Left forelimb (tissue), 1 donor: ENCODE measurements at places on chromosomes 5 and 9.
A peak's percentile ranks its signal among the peaks of the same experiment; 100 is the strongest.

- DNase-seq, result no peak
These were observed 40.9 kb upstream of the TNC start for GRCh38 chr9:115158661-115159481.

GRCh38 chr5:158398360-158399201 lies 539.6 kb upstream of the CLINT1 start:
- no peak for DNase-seq

DNA sequence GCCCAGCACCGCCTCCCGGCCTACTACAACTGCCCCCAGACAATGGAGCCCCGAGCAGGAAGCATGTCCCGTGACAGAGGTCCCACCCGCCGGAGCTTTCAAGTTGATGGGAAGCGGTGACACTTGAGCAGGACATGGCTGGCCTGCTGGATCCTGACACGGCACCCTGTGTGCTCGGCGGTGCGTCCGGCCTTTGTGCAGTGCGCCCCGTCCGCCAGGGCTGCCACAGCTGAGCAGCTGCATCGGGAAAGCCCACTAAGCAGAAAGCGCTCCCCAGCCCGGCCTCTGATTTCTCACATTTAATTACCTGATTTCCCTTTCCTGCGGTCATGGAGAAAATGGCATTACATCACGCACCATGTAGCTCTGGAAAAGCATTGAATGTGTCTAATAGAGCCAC lies 611.9 kb downstream of the IRX1 start:
- no peak for DNase-seq

DNA sequence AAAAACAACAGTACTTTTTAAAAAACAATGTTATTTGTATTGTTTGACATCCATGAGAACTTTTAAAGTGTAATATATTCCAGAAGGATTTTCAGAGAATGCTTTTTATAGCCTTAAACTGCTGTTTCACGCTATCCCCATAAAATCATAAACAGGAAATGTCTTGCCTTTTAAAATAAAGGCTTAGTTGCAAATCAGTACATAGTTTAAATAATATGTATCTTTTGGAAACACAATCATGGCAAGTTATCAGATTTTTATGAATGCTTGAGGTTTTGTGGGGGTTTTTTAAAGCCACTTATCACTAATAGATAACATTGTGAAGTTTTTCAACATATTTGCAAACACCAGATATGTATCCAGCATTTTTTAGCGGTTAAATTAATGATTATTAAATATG lies 37.2 kb upstream of the F2RL2 start:
- DNase-seq, result no peak

DNA sequence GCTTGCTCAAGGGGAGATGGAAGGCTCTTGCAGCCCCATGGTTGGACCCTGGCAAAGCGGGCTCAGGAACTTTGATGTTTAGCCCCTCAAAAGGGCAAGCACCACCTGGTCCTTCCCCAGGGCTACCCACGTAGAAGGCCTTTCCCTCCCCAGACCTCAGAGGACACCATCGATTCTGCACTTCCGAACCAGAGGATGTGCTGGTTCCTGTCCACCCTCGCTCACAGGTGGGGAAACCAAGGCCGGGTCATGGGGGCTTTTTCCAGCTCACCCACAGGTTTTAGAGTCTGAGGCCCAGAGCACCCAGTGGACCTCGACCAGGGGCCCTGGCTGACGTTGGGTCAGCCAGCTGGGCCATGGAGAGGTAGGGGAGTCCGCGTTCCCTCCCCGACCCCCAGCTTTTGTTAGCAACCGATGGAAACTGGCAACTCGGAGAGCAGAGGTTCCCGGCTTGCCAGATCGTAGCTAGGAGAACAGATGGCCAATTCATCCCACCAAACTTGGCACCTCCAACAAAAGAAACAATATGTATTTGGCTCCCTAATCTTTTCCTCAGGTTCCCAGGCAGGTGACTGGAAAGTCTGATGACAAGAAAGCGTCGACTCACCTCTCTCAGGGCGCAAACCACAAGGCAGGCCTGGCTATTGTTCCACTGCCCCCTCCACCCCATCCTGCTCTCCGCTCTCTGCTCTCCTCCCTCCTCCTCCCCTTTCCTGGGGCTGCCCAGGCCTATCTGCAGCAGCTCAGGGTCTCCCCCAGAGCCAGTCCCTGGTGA lies 167.6 kb upstream of the SMIM23 start:
- peak; percentile 57 for DNase-seq

DNA sequence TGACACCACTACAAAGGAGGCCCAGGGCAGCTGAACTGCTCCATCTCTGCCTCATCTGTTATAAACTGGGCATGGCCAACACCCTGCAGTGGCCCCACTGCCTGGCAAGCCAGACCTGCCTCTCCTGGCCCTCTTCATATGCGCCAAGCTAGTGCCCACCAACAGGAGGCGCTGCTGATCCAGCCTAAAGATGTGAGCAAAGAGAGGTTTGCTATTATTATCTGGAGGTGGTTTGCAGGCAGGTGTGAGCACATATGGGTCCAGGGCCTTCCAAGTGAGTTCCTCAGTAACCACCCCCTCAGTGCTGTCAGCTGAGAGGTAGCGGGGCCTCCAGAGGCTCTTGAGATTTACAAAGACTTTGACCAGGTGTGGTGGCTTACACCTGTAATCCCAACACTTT lies 232.2 kb downstream of the SYK start:
- no peak for DNase-seq

DNA sequence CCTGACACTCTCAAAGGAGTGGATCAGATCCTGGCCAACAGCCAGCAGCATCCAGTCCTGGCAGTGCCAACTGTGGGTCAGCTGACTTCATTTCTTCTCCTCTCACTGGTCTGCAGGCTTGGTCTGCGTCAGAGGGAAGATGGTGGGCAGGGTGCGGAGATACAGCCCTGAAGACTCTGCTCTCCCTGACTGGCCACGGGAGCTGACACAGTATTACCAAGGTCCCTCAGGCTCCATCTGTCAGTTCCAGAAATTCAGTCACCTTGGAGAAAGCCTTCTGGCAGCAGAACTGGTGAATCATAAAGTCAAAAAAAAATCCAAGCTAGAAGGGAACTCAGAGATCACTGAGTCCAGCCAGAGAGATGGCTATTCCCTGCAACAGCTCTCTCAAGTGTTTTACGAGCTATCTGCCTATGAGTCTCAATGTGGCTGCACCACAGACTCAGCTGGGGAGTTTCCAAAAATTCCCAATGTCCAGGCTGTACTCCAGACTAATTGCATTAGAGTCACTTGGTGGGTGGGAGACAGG lies 27.9 kb downstream of the C1QTNF2 start:
- DNase-seq, result no peak

DNA sequence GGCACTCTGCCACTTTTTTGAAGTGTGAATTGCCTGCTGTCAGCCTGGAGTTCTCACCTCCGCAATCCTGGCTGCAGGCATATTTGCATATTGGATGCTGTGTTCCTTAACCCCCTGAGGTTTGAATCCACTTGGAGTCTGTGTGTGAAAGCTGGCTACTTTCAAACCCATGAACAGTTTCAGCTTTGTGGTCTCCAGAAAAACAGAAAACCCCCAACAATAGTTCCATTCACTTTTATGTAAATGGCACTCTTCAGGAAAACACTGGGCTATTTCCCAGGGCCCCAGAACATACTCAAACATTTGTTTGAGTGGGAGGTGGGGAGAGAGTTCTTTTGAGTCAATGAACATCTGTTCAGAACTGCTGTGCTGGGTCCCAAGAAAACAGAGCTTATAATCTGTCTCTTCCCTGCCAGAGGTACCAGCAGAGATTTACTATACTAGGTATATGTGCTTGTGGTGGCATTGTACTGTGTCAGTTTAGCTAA lies 5.0 kb downstream of the NUDT2 start:
- no peak for DNase-seq

DNA sequence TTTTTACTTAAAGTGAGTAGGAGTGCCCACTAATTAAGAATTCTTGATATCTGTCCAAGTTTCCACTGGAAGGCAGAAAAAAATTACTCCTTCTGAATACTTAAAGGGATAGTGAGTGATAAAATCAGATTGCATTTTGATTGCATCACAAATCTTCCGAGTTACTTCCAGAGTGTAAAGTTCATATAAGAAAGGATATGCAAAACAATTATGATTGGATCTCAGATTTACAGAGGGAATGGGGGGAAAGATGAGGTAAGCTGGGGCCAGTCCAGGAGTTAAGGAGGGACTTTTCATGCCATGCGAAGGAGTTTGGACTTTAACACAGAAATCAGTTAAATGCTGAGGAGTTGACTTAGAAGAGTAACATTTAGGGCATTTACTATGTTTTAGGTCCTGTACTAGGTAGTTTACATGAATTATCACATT lies 9.3 kb upstream of the RNF145 start:
- no peak for DNase-seq

DNA sequence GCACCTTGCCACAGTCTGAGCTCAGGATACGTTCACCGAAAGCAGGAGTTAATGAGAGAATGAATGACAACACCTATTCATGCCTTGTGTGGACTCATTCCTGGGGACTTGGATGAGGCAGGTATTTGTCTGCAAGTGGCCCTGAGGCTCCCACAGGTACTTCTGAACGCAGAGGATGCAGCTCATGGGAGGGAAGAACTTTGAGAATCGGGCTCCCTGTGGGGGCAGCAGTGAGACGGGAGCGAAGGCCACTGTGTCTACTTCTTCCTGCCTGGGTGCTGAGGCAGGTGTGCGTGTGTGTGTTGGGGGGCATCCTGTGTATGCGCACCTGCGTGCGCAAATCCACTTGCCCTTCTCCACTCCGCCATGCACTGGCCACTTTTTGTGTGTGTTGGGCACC lies 42.2 kb downstream of the PTPN3 start:
- no peak for DNase-seq

DNA sequence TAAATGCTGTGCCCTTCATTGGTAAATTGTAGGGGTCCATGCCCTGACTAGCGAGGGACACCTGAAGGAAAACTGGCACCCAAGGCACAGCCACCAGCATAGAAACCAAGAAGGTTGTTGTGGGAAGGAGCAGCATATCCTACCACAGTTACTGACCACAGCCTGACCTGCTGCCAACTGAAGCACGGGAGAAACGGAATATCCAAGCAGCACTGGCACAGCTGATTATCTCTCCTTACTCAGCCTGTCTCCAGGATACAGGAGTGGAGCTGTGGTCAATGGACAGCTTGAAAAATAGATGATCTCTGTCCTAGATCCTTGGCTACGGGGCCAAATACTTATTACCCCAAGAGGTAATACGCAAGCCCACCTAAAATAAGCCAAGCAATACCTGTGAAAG lies 164.5 kb downstream of the ATPSCKMT start:
- DNase-seq, result no peak

- no peak for DNase-seq
These were observed 79.0 kb downstream of the KCNIP1 start for GRCh38 chr5:170582644-170583330.

GRCh38 chr9:116656501-116656971 lies 30.6 kb upstream of the TRIM32 start:
- no peak for DNase-seq

- DNase-seq, result no peak
These were observed 80.7 kb downstream of the PRRT1B start for GRCh38 chr9:131625790-131626670.

DNA sequence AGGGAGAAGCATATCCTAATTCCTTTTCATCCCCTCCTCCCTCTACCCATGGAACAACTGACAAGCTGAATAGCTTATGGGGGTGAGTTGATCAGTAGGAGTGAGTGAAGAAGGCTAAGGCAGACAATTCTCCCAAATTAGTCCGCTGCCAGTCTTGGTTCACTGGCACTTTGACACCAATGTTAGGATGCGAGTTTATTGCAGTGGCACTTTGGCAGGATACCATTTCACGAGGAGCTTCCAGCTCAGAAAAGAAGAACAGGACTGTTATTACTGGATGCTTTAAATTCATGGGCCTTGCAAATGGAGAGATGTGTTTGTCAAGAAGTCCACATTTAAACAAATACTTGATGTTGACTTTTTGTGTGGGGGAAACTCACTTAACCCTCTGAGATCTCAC lies 427.6 kb downstream of the NR2F1-AS1 start:
- no peak for DNase-seq

GRCh38 chr5:38598296-38598993 lies 42.0 kb upstream of the LIFR start:
- no peak for DNase-seq

- peak; percentile 56 for DNase-seq
These were observed 94.6 kb downstream of the ADAMTS2 start for GRCh38 chr5:179250561-179251225.

DNA sequence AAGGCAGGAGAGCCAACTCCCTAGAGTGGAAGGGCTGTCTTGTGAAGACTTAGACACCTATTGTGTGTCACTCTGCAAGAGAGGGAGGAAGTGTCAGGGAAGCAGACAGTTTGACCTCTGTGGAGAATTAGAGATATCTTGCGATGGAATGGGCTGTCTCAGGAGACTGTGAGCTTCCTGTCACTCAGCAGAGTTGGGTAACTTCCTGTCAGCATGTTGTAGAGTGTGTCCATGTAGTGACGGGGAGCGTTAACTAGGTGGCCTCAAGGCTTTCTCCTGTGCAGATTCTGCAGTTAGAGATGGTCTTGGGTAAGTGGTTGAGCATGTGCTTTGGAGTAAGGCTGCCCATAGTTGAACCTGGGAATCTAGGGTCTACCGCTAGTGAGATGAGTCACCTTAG lies 136.5 kb downstream of the KIF4B start:
- no peak for DNase-seq

- no peak for DNase-seq
These were observed 382.7 kb upstream of the MEF2C start for GRCh38 chr5:89265511-89266179.

DNA sequence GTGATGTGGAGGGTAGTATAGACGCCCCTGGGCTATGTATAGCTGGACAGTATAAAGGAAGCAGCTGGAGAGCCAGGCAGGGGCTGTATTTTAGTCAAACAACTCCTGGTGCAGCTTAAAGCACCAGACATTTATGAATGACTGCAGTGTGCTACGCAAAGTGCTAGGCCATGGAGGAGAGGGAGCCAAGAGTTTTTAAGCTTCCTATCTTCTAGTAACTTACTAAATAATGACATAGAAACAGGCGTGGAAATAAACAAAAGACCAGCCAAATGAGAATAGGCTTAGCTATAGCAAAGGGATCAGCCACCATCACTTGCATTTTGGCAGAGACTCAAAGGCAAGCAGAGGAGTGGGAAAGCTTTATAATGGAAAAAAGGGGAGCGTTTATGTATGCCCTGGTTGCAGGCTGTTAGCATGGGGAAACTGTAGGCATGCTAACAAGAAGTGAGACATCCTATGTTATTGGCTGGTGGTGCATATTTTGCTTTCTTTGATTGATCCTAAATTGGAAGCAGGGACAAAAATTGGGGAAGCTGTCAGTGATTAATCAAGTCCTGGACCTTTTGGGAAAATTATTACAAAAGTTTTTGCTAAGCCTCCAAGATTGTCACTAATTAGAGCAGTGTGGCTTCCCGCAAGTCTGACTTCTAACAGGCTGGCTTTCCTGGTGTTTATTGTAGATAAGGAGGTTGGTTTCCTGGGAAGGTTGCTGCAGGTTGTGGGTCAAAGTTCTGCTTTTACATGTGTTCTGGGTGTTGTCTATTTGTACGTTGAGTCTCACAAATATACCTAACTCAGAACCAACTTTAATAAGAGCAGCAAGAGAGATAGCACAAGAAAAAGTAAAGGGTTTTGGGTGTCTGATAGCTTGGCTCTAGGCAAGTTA lies 46.6 kb downstream of the RAB3C start:
- no peak for DNase-seq

- no peak for DNase-seq
These were observed 617.6 kb downstream of the IRX1 start for GRCh38 chr5:4212981-4213819.

GRCh38 chr5:159903131-159903530 lies 13.2 kb upstream of the ADRA1B start:
- DNase-seq, result no peak

- peak; percentile 83 for DNase-seq
These were observed 44.4 kb downstream of the SEC61B start for GRCh38 chr9:99266255-99267023.
